Fibroblast of skin of right biceps (primary cell): ENCODE measurements at places on chromosomes 3 and 15.

DNA sequence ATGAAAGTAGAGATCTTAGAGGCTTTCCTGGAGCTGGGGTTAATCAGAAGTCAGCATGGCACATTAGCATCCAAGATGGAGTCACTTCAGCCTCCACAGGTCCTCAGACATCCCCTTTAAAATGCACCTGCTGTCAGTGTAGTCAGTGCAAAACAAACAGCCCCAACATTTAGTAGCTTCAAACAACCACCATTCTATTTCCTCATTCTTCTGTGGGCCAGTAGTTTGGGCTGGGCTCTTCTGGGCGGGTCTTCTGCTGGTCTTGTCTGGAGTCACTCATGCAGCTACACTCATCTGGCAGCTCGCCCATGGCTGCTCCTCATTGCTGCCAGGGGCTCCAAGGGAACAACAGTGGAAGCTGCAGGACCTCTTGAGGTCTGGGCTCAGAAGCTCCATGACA is 99.9 kb downstream of the TLE3 start:
- peak; percentile 60 for DNase-seq

GRCh38 chr15:47819158-47819557 is 101.9 kb downstream of the SEMA6D start:
- no peak for DNase-seq

- DNase-seq: peak; percentile 76
Measured at GRCh38 chr3:124351430-124352148, 359.7 kb upstream of the ROPN1 start.

GRCh38 chr3:57691411-57692132 is 1.3 kb downstream of the DENND6A start:
- no peak for DNase-seq

GRCh38 chr3:28867836-28868235 is 413.0 kb upstream of the RBMS3 start:
- DNase-seq: no peak

GRCh38 chr3:50124052-50124799 is 30.9 kb upstream of the SEMA3F start:
- DNase-seq: peak; percentile 43

DNA sequence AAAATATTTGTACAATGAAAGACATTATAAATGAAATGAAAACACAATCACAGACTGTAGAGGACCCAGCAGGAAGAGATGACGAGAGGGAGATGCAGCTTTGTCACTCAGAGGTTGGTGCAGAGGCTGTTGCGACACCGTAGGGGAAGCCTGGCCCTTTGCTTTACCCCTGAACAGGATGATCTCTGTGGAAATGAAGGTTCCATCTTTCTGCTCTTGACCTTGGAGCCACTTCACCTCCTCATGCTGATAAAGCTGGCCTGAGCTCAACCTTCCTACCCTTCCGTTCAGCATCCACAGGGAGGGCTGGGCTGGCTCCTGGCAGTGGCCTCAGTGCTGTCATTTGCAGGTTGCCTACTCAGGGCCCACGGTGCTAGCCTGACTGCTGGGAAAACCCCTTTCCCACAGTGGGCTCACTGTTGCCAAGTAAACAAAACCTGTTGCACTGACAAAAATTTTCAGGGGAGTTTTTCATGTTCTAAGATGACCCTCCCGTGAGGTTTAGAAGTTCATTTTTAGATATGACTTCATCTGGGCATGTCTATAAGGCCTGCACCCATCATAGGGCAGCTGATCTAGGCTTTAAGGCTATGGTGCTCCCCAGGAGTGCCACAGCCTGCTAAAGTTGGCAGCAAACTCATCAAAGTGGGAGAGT is 3.0 kb upstream of the CD80 start:
- no peak for DNase-seq

- DNase-seq: peak; percentile 31
Measured at GRCh38 chr3:57298041-57298440, 5.6 kb upstream of the ASB14 start.

DNA sequence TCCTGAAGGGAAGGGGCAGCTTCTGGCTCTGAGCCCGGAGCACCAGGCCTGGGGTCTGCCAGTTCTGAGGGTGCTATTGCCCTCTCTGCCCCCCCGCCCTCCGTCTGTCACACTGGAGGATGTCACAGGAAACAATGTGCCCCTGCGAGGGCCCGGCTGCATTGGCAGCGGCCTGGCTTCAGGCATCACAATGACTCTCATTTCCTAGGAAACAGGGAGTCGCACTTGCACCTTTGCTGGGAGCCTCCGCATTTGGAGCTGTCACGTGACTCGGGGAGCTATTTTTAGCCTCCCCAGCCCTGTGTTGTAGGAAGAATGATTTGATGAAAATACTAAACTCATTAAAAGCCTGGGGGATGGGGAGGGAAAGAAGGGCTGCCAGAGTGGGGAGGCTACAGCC is 518.9 kb downstream of the SHQ1 start:
- DNase-seq: peak; percentile 69

- DNase-seq: peak; percentile 42
Measured at GRCh38 chr3:136621628-136622027, 130.6 kb downstream of the STAG1 start.

GRCh38 chr3:182041668-182042291 is 330.1 kb downstream of the SOX2 start:
- DNase-seq: no peak

GRCh38 chr3:45318689-45319088 is 69.7 kb upstream of the LARS2 start:
- DNase-seq: no peak

- no peak for DNase-seq
Measured at GRCh38 chr3:17030438-17030837, 145.7 kb downstream of the PLCL2 start.

GRCh38 chr3:78754066-78754743 is 1013.6 kb downstream of the ROBO1 start:
- peak; percentile 61 for DNase-seq

DNA sequence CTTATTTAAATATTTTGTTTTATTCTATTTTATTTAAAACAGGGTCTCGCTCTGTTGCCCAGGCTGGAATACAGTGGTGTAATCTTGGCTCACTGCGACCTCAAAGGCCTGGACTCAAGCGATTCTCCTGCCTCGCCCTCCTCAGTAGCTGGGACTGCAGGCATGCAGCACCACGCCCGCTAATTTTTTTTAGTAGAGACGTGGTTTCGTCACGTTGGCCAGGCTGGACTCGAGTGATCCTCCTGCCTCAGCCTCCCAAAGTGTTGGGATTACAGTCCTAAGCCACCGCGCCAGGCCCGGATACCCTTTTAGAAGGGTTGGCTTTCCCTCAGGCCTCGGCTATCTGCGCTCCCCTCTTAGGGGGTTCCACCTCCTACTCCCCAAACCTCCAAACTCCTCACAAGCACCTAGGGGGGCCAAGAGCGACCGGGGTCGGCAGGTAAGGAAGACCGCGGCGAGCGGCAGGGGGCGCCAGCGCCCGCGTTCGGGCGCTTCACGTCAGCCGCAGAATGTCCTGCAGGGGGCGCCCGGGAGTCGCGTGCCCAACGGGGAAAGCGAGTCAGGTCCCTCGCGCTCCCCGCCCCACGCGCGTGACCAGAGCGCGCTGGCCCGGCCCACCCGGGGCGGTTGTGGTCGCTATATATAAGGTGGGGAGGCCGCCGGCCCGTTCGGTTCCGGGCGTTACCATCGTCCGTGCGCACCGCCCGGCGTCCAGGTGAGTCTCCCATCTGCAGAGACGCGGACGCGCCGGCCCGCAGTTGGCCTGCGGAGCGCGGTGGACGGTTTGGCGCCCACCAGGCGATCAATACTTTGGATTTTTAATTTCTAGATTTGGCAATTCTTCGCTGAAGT is 51.8 kb upstream of the GATM start:
- DNase-seq: peak; percentile 53

DNA sequence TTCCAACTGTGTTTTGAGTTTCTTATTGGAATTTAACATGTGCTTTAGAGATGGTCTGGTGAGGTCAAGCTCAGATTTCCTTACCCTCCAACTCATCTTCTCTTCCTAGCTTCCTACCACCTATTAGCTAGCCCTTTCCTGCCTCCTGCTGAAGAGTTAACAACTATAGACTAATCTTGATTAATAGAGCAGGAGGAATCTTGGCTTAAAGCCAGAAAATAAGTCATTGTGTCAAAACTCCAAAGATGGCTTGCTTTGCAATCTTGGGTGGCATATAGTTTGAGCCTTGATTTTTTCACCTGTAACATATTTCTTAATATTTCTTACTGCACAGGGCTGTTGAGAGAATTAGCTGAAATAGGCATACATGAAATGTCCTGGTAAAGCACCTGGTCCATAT is 27.3 kb downstream of the BCL2L10 start:
- DNase-seq: no peak

- DNase-seq: no peak
Measured at GRCh38 chr15:72242775-72243370, 11.9 kb upstream of the PKM start.

DNA sequence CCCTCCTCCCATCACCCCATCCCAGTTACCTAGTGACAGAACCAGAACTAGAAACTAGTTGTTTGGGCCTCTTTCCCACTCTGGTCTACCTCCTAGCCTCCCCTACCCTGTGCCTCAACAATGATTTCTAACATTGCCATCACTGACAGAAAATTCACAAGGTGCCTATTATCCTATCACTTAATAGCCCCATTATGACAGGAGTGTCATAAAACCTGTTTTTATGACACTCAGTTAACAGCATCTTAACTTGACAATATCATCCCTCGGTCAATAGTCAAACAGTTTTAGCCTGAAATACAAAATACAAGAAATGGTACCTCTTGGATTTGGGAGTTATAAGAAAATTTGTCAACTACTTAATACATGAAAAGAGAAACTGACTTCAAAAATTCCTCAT is 46.5 kb downstream of the ULK4 start:
- no peak for DNase-seq

DNA sequence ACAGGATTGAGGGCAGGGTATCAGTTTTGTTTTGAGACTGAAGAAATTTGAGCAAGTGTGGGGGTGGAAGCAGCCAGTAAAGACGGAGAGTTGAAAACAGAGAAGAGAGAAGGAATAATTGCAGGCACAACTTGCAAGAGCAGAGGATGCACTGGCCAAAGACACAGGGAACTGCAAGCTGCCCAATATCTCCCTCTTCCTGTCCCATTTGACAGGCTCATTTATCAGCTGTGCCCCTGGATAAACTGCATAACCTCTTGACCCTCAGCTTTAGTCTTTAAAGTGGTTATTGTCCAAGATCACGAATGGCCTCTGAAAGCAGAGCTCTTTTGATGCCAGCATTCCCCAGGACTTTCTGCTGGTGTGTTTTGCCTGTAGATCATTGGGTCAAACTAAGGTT is 5.0 kb upstream of the RAMAC start:
- DNase-seq: no peak

DNA sequence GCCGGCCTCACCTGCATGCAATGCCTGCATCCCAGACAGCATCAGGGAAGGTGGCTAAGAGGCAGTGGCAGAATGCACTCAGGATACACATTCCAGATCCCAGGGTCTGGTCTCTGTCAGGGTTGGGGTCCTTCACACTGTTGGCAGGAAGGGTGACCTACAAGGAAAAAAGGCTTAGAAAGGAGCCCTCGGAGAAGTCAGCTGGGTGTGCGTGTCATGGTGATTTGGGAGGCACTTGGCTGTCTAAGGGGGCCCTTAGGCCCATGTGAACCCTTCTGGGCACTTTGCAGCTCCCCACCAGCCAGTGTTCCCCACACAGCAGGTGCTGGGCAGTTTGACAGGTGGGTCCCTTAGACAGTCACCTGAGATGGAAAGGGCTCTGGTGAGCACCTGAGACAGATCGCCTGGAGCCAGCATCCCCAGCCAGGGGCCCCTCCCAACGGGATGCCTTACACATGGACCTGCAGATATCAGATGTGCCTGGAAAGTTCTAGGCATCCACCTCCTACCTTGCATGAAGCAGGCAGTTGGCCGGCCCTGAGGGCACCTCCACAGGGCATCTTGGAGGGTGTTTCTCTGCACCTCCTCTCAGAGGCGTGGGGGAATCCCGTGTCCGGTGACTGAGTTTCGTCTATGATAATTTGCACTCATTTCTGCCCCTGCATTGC is 131.6 kb downstream of the LRRK1 start:
- DNase-seq: no peak

GRCh38 chr15:31267161-31268107 is 59.2 kb upstream of the KLF13 start:
- DNase-seq: no peak

DNA sequence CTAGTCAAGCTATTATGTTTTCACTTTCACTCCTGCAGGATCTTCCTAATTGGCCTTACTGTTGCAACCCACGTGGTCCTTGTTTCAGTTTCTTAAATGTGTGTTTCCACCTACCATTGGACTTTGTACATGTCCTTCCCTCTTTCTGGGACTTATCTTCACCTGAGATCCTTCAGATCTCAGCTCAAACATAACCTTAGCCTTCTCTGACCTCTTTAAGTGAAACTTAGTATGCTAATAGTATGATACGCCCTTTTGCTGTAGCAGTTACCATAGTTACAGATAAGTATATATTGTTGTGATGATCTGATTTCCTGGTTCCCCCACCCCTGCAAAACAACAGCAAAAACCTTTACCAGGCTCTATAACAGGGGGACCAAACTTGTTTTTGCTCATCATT is 35.2 kb downstream of the U2SURP start:
- no peak for DNase-seq

DNA sequence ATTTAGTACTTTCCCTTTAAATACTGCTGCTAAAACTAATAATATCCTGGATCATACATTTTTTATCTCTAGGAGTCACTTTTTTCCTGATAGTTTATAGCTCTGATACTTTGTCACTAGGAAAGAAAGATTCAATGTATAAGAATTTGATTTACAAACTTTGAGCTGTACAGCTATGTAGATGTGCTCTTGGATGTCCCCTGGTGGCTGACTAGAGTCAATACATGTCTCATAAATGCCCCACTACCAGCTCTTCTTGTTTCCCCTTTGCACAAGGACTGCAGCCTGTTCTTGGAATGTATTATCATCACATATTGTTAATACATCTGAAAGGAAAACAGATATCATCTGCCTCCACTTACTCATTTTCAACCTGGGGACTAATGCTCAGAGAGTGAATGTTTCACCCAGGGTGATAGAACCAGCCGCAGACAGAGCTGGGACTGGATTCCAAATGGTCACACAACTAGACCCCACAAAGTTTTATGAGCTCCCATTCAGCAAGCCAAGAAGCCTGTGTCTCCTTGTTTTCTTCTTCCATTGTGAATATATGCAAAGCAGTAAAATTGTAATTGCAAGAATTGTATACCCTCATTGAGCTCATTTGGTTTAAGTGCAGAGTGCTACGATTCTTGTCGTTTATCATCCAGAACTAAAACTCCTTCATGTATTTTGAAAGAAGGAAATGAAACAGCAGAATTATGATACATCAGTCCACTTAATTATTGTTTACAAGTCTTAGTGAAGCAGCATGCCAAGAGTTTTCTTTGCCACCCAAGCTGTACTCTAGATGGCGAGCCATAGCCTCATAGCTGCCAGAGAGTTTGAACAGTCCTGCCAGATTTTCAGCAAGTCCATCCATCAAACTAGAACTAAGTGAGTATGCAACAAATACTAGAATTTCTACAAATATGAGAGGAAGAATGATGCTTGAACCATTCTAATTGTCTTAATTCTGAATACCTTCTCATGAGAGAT is 261.6 kb upstream of the LMCD1 start:
- DNase-seq: peak; percentile 59
